Endothelial cell (in vitro differentiated cells): ENCODE measurements at places on chromosomes 6 and 20. TPM values are rescaled to one million over a fixed set of nuclear protein-coding genes. Genes with fewer than 3 reads are reported as not detected.

Gene GHRH
- total RNA-seq, result not detected

- H3K27me3 ChIP-seq, result peaks cover 3% of the 10 kb centered on the region
- H3K4me1 ChIP-seq, result peaks cover 8% of the 10 kb centered on the region
- no peaks in the 10 kb centered on the region for H3K36me3 ChIP-seq
- DNase-seq, result no peak
- H3K4me3 ChIP-seq, result no peak overlapping the region
Measured at GRCh38 chr20:1034415-1034789, 32.3 kb upstream of the RSPO4 start.

DNA sequence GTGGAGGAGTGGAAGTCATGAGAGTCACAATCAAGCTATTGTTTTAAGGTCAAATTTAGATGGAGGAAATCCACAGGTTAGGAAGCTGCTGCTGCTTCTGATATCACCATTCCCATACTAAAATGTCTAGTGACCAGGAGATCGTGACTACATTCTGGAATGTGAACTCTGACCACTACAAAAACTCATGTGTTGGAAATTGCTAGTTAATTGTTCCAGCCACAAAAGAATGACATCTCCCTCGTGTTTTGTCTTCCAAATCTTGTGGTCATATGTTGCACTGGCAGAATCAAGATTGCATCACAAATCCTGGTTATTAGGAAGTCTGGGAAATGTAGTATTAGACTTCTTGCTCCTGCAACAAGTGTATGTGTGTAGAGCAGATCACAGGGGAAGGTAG, 441.9 kb downstream of the CD109 start:
- peak overlapping the region; percentile 38 for H3K27ac ChIP-seq
- no peaks in the 10 kb centered on the region for H3K36me3 ChIP-seq
- DNase-seq, result no peak
- H3K4me1 ChIP-seq, result peaks cover 7% of the 10 kb centered on the region
- peaks cover 1% of the 10 kb centered on the region for H3K27me3 ChIP-seq

- H3K27ac ChIP-seq, result no peak overlapping the region
- H3K4me3 ChIP-seq, result no peak overlapping the region
- no peak for DNase-seq
- no peaks in the 10 kb centered on the region for H3K27me3 ChIP-seq
Measured at GRCh38 chr6:7624796-7625710, 35.1 kb downstream of the SNRNP48 start.

Gene CHMP4B
- total RNA-seq, result 117 TPM

Gene CNBD2
- 8.8 TPM for total RNA-seq

Gene SLC13A3
- total RNA-seq, result 0.90 TPM

DNA sequence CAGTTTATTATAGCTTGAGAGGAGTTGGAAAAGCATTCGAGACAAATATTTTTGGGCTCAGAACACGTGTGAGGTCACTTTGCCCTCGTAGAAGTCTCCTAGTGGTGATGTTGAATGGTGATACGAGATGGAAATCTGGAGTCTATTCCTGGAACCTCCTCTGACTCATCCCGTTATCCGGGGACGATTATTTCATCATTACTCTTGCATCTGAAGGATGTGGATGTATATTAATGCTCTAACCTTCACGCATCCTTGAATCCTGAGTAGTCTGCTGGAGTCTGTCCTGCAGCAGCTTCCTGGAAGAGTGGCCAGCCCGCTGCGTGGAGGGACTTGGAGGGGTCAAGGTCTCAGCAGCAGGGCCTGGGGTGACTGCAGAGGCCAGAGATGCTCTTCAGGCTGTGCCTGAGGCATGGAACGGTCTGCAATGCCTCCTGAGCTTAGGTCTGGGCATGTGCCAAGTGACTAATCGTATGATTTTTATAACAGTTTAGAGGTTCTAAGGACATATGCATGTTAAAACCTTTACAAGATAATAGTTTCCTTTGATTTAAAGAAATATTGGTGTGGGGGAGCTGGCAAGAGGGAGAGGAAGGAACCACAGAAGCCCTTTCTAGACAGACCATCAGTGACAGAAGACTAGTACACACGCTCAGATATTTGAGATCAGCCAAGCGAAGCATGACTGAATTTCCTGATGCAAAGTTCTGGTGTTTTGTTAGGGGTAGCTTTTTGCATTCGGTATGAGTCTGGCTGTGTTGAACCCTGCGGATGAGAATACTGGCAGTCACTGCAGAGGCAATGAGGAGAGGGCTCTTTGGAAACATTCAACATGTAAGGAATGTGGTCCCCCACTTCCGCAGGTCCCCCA, 400.2 kb downstream of the QKI start:
- H3K36me3 ChIP-seq, result no peaks in the 10 kb centered on the region
- H3K27ac ChIP-seq, result no peak overlapping the region
- no peak for DNase-seq
- no peaks in the 10 kb centered on the region for H3K4me1 ChIP-seq
- no peaks in the 10 kb centered on the region for H3K27me3 ChIP-seq
- no peak overlapping the region for H3K4me3 ChIP-seq

Gene ESR1
- total RNA-seq, result 0.05 TPM

GRCh38 chr6:3293271-3294155, 34.8 kb downstream of the PSMG4 start:
- H3K4me1 ChIP-seq, result no peaks in the 10 kb centered on the region
- no peak overlapping the region for H3K27ac ChIP-seq
- DNase-seq, result no peak
- H3K4me3 ChIP-seq, result peak overlapping the region; percentile 74

GRCh38 chr20:21174516-21175239, 48.8 kb downstream of the KIZ start:
- H3K27me3 ChIP-seq, result no peaks in the 10 kb centered on the region
- no peak overlapping the region for H3K27ac ChIP-seq
- no peaks in the 10 kb centered on the region for H3K36me3 ChIP-seq

Gene CLPSL2
- total RNA-seq, result not detected

DNA sequence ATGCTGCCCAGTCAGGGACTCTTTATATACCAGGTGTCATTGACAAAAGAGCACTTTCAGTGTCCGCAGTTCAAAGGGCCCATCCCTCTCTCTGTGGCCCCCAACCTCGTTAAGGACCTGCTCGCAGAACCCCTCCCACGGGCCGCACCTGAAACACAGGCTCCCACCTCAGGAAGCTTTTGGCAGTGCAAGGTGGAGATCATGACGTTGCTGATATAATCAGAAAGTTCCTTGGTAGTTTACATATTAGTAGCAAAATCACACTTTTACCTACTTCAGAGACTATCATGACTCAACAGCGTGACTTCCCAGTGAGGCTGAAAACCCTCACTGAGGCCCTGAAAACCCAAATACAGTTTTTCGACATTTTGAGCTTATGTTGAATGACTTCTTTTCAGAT, 4.1 kb downstream of the TTLL2 start:
- H3K36me3 ChIP-seq, result no peaks in the 10 kb centered on the region
- H3K4me1 ChIP-seq, result peaks cover 6% of the 10 kb centered on the region
- no peak for DNase-seq
- no peak overlapping the region for H3K4me3 ChIP-seq

Gene OR2H1
- total RNA-seq, result not detected

DNA sequence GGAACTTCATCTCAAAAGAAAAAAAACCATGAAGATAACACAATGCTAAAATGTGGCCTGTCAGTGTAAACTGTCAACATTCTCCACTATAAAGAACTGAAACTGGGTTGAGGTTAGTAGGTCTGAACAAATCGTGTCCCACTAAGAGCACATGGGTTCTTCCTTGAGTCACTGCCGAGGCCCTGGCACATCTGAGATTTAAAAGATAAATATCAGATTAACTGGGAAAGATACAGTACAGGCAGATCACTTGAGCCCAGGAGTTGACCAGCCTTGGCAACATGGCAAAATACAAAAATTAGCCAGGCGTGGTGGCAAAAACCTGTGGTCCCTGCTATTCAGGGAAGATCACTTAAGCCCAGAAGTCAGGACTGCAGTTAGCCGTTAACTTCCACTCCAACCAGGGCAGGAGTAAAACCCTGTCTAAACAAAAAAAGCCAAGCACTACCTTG, 5.6 kb downstream of the EEF1A1 start:
- H3K27ac ChIP-seq, result no peak overlapping the region
- H3K4me3 ChIP-seq, result no peak overlapping the region
- no peak for DNase-seq
- peaks cover 22% of the 10 kb centered on the region for H3K4me1 ChIP-seq
- H3K36me3 ChIP-seq, result peaks cover 37% of the 10 kb centered on the region

DNA sequence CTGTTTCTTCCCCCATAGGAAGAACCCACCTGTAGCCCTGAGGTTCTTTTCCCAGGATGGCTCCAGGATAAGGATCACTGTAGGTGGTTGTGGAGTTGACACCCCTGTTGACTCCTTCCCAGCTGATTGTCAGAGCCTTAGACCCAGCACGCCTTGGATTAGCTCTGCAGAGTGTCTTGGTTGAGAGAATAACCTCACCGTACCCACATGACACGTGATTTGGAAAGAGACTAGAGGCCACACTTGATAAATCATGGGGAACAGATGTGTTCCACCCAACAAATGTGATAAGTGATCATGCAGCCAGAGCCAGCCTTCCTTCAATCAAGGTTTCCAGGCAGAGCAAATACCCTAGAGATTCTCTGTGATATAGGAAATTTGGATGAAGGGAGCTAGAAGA, 12.2 kb downstream of the BTN3A1 start:
- peaks cover 8% of the 10 kb centered on the region for H3K36me3 ChIP-seq
- H3K27me3 ChIP-seq, result peaks cover 2% of the 10 kb centered on the region
- H3K4me1 ChIP-seq, result peaks cover 28% of the 10 kb centered on the region
- DNase-seq, result no peak
- no peak overlapping the region for H3K27ac ChIP-seq
- no peak overlapping the region for H3K4me3 ChIP-seq

DNA sequence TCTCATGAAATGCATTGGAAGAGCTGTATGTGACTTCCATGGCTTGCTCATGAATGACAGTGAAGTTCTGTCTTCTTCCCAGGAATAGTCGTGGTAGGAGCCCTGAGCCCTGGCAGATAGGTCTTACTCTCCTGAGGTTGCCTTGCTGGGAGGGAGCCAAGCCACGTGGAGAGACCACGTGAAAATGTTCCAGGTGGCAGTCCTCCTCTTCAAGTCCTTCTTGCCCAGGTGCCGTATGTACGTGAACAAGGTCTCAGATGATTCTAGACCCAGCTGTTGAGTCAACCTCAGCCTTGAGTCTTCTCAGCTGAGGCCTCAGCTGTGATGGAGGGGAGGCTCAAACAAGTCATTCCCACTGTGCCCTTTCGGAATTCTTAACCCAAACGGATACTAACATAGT, 192.4 kb upstream of the PRDM1 start:
- no peaks in the 10 kb centered on the region for H3K36me3 ChIP-seq
- DNase-seq, result no peak
- peaks cover 1% of the 10 kb centered on the region for H3K27me3 ChIP-seq
- no peak overlapping the region for H3K27ac ChIP-seq

DNA sequence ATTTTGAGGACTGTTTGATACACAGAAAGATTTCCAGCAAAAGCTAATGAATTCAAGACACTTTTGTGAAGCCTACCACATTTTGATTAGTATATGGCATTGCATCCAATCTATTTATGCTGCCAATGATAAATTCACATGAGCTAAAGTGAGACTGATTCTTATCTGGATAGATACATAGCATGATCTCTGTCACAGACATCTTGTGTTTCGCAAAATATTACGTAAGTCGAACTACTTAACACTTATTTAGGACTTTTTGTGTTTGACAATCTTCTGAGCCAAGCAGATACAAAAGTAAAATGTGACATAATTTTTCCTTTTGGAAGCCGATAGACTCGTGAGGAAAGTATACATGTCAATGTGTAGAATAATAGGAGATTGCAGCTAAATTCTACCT, 251.6 kb downstream of the HACE1 start:
- no peak for DNase-seq
- H3K4me3 ChIP-seq, result no peak overlapping the region
- H3K27ac ChIP-seq, result no peak overlapping the region
- no peaks in the 10 kb centered on the region for H3K36me3 ChIP-seq
- peaks cover 2% of the 10 kb centered on the region for H3K27me3 ChIP-seq

GRCh38 chr6:118683881-118684872, 32.8 kb upstream of the CEP85L start:
- H3K27me3 ChIP-seq, result no peaks in the 10 kb centered on the region
- no peaks in the 10 kb centered on the region for H3K36me3 ChIP-seq
- H3K4me3 ChIP-seq, result no peak overlapping the region
- no peak overlapping the region for H3K27ac ChIP-seq
- H3K4me1 ChIP-seq, result peaks cover 6% of the 10 kb centered on the region

DNA sequence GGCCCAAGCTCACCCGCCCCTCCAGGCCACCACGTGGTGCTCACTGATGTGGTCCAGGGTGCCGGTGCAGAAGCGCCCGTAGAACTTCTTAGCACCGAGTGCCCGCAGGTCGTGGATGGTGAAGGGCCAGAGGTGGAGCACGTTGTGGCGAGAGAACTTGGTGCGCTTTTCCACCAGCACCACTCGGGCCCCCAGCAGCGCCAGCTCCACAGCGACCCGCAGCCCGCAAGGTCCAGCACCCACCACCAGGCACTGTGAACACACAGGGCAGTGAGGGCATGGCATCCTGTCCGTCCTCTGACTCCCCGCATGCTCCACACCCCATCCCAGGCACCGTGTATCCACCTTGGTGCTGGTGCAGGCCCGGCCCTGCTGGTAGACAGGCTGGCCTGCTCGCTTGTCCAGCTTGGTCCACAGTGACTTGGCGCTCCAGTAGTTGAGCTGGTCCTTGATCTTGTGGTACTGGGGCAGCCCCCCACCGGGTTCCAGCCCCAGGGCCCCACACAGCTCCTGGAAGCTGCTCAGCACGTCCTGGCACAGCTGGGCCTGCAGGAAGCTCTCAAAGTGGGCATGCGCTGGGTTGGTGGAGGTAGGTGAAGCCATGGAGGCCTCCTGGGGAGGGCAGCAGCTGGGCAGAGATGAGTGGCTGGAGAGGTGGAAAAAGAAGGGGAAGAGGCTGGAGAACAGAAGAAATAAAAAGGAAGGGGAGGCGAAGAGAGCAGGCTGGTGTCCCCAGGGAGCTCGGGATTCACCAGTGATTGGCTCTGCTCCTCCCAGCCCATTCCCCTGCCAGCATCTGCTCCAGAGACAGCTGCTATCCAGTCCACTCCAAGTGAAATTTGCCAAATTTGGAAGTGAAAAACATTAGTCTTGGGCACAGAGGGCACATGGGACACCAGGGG, 1.7 kb downstream of the MICAL1 start:
- peak overlapping the region; percentile 29 for H3K4me3 ChIP-seq
- DNase-seq, result no peak

Gene GABRR1
- total RNA-seq, result not detected

- peaks cover 7% of the 10 kb centered on the region for H3K27me3 ChIP-seq
- peaks cover 8% of the 10 kb centered on the region for H3K36me3 ChIP-seq
- no peak overlapping the region for H3K4me3 ChIP-seq
- no peak for DNase-seq
- no peak overlapping the region for H3K27ac ChIP-seq
Measured at GRCh38 chr20:33677991-33678702, 3.9 kb upstream of the NECAB3 start.

GRCh38 chr20:63501818-63502670, 3.2 kb upstream of the EEF1A2 start:
- peaks cover 6% of the 10 kb centered on the region for H3K27me3 ChIP-seq
- no peak for DNase-seq
- H3K4me1 ChIP-seq, result peaks cover 2% of the 10 kb centered on the region
- no peak overlapping the region for H3K27ac ChIP-seq
- no peak overlapping the region for H3K4me3 ChIP-seq

DNA sequence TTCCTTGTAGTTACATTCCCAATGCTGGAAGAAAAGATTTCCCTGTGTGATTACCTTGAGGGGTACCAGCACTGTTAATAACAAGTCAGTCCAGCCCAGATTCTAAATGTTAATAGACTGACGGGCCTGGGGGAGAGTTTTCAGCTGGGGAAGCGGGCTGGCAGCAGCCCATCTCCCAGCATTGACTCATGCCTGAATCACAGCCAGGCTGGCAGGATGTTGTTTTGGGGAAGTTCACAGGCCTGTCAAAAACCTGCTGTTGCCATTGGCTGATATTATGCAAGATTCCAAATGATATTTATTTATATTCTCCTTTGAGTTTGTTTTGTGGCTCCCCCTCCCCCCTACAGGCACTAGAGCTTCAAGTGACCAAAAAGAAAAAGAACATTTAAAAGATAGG, 213.9 kb upstream of the CNR1 start:
- no peak for DNase-seq
- no peak overlapping the region for H3K27ac ChIP-seq
- H3K36me3 ChIP-seq, result no peaks in the 10 kb centered on the region
- H3K4me1 ChIP-seq, result peaks cover 7% of the 10 kb centered on the region
- H3K4me3 ChIP-seq, result no peak overlapping the region
